A549 treated with CORT108297 at 1 μM for 4 hours (cell line): ENCODE measurements at places on chromosomes 2 and 18. TPM values are rescaled to one million over a fixed set of nuclear protein-coding genes. Genes with fewer than 3 reads are reported as not detected.

The ASB18 gene
- not detected in 5 replicates for total RNA-seq

The ACKR3 gene
- 20.2 to 28.9 TPM (median 24.0 TPM) in 5 replicates for total RNA-seq

The VSNL1 gene
- total RNA-seq, result not detected in 5 replicates

The MEP1B gene
- total RNA-seq, result 0.06 to 0.14 TPM (median 0.07 TPM) in 3 of 5 replicates, not detected in the others

The HOXD10 gene
- 5.3 to 7.2 TPM (median 6.8 TPM) in 5 replicates for total RNA-seq

The THSD7B gene
- total RNA-seq, result not detected in 5 replicates

The ABCB11 gene
- 0.01 to 0.02 TPM (median 0.02 TPM) in 5 replicates for total RNA-seq

The OXER1 gene
- not detected in 5 replicates for total RNA-seq

The ANKRD44 gene
- total RNA-seq, result 0.91 to 2.7 TPM (median 1.4 TPM) in 5 replicates

The TEKT4 gene
- total RNA-seq, result not detected in 5 replicates

The ZNF532 gene
- total RNA-seq, result 17.2 to 23.4 TPM (median 22.4 TPM) in 5 replicates

The SERPINB12 gene
- total RNA-seq, result not detected in 5 replicates

The CFAP221 gene
- 0.17 to 0.48 TPM (median 0.32 TPM) in 5 replicates for total RNA-seq

The CAPN13 gene
- 0.03 to 0.15 TPM (median 0.05 TPM) in 4 of 5 replicates, not detected in the other for total RNA-seq

The DOK6 gene
- total RNA-seq, result not detected in 5 replicates

The KCNE4 gene
- 0.66 to 0.90 TPM (median 0.83 TPM) in 5 replicates for total RNA-seq

The NEURL3 gene
- total RNA-seq, result 0.96 to 2.2 TPM (median 1.4 TPM) in 5 replicates

The GKN1 gene
- total RNA-seq, result 0.60 to 1.1 TPM (median 0.68 TPM) in 5 replicates

The LRP1B gene
- total RNA-seq, result not detected in 5 replicates

The MPV17 gene
- 78.0 to 104 TPM (median 89.6 TPM) in 5 replicates for total RNA-seq

The MCM6 gene
- 46.3 to 60.6 TPM (median 49.4 TPM) in 5 replicates for total RNA-seq

The CYBRD1 gene
- total RNA-seq, result 28.8 to 37.7 TPM (median 33.5 TPM) in 5 replicates

The VWA3B gene
- total RNA-seq, result 0.06 to 0.26 TPM (median 0.09 TPM) in 5 replicates

The SERPINB3 gene
- 0.06 to 0.17 TPM (median 0.08 TPM) in 5 replicates for total RNA-seq

The ACTG2 gene
- total RNA-seq, result 0.09 to 0.19 TPM (median 0.15 TPM) in 4 of 5 replicates, not detected in the other

The KANSL1L gene
- 0.43 to 0.67 TPM (median 0.50 TPM) in 5 replicates for total RNA-seq

The GPR35 gene
- 0.59 to 1.3 TPM (median 0.94 TPM) in 5 replicates for total RNA-seq

The MFSD6 gene
- 18.6 to 28.0 TPM (median 24.3 TPM) in 5 replicates for total RNA-seq

The ZNF396 gene
- total RNA-seq, result 0.52 to 0.90 TPM (median 0.72 TPM) in 5 replicates

The CFAP65 gene
- total RNA-seq, result 0.15 to 0.24 TPM (median 0.20 TPM) in 5 replicates

The IL1F10 gene
- total RNA-seq, result not detected in 5 replicates

The NUP35 gene
- total RNA-seq, result 30.3 to 49.1 TPM (median 33.3 TPM) in 5 replicates

The MAP3K20 gene
- 26.6 to 39.5 TPM (median 33.8 TPM) in 5 replicates for total RNA-seq
